Upper lobe of left lung (tissue), 6 donors: ENCODE measurements at places on chromosomes 11 and 22. TPM values are rescaled to one million over a fixed set of nuclear protein-coding genes. Genes with fewer than 3 reads are reported as not detected.

DNA sequence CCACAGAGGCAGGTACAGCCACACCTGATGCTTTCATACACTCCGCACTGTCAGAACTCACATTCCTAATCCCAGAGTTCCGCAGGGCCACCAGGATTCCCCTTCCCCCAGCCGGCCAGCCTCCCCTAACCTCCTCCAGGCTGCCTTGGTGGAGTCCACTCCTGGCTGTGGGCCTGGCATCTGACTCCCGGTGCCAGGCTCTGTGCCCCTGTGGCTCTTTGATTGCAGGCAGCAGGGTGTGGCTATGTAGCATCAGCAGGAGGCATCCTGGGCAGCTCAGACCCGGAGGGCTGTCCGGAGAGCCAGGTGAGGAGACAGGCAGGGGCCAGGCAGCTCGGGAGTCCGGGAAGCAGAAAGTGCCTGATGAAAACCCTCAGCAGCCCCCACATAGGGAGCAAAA is 1432.9 kb downstream of the BRD1 start:
- DNase-seq, result no peak

DNA sequence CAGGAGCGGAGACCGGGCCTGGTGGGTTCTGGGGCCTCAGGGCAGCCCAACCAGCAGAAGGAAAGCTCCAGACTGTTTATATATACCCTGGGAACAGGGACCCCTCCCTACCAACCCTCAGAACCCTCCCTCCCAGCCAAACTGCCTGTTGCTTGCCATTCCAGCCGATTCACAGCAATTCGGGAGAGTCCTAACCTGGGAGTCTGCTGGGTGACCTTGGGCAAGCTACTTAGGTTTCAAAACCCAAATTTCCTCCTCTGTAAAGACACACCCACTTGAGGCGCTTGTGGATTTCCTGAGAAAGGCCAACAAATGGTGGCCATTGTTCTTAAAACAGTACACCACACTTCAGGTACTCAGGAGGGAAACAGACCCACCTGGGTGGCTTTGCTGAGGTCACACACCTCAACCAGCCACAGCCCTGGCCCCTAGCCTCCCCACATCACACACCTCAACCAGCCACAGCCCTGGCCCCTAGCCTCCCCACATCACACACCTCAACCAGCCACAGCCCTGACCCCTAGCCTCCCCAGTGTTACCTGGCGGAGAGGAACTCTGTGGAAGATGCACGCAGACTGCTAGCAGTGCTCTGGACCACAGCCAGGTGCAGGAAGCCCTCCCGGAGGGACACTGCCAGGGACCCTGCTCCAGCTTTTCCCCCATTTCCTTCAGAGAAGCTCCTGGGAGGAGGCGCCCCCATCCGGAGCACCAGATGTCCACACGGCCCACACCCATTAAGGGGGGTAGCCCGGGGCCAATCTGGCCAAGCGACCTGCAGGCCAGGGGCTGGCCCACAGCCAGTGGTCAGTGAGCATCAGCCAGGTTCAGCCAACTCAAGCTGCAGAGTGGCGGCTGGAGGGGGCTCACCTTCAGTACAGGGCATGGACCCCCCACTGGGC is 6.2 kb downstream of the SHISA8 start:
- peak; percentile 70 for DNase-seq

The ABCG4 gene
- not detected for total RNA-seq

The C11orf21 gene
- total RNA-seq, result 20.3 TPM

The RAC2 gene
- total RNA-seq, result 22.1 TPM

DNA sequence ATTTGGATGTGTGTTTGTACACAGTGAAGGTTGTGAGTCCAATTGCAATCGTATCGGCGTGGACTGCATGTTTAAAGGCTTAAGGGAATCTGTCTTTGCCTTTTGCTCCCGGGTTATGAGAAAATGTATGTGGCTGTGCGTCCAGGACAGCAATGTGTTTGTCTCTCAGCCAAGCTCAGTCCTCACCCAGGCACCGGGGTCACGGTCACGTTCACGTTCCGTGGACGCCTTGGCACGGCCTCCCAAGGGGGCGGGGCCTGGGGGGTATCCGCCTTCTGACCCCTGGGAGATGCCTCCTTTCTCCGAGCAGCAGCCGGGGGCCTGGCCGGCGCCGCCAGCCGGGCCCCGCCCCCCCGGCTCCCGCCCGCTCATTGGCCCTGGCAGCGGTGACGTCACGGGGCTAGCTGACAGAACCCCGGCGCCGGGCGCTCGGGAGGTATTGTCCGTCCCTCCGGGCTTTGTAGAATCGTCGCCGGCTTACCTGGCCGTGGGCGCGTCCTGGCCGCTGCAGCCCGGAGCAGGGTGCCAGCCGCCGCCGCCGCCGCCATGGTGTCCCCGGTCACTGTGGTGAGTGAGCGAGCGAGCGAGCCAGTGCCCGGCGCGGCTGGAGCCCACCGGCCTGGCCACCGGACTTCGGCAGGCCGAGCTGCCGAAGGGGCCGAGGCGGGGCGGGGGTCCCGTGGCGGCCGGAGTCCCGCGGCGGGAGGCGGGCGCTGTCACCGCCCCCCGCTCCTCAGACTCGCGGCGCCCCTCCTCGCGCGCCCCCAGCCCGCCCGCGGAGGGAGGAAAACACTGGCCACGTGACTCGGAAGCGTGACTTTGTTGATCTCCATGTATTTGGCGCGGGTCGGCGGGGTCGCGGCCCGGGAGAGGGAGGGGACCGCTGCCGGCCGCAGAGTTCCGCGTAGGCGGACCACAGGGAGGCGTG is at the start of gene TMEM86A:
TMEM86A (plus strand) TSS at position 439 of the 928 bp plus-strand sequence; CDS start at position 547, 108 bp downstream.
- DNase-seq, result peak; percentile 97

GRCh38 chr22:32309585-32310251 is 47.9 kb upstream of the RFPL3 start:
- no peak for DNase-seq

DNA sequence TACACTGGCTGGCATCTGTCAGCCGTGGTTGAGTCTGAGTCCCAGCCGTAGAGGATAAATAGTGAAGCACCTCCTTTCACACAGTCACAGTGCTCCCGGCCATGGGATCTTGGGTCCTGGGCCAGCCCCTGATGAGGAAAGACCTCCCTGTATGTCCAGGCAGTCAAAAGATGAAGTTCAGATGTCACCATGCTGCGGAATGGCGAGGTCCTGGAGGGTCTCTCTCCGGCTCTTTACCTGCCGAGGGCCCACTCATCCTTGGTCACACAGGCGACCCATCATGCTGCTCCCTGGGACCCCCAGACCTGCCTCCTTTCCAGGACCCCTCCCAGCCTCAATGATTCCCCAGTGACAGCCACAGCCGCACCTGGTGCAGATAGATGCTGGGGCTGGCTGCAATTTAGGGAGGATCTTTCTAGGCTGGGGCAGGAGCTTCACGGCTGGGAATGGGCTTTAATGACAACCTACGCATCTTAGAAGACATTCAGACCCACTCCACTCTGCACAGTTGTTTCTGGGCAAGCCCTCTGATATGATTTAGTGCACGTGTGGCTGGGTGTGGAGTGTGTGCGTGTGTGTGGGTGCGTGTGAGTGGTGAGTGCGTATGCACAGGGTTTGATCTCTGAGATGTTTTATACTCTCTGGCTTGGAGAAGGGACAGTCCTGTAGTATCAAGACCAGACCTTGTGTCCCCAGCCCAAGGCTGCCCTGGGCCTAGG is 79.7 kb downstream of the FBLN1 start:
- no peak for DNase-seq

DNA sequence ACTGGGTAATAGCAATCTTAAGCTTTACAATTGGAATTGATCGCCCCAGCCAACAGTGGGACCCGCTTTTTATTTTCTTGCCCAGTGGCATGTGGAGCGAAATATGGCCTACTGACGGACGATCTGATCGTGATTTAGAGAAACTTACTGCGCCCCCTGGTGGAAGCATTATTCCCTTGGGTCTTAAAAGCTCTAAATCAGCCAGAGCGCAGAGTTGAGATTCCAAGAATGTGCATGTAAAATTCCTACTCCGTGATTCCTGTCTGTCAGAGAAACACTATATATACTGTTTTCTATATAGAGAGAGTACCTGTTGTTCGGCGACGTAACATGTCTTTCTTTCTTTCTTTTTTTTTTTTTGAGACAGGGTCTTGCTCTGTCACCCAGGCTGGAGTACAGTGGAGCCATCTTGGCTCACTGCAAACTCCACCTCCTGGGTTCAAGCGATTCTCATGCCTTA is 3.7 kb upstream of the DPF2 start:
- peak; percentile 90 for DNase-seq

DNA sequence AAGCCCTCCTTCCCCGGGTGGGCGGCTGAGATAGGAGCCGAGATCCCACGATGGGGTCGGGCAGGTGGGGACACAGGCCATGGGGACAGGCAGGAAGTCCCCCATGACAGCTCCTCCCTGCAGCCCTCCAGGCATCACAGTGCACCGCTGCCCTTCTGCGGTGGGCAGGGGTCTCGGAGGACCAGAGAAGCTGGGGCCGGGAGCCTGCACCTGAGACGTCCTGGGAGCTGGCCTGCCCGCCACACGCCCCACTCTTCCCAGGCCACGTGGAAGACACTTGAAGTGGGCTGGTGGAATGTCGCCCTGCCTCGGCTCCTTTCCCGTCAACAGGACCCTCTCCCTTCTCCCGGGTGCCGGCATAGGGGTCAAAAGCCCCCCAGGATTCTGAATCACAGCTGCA is 55.4 kb downstream of the ELFN2 start:
- no peak for DNase-seq

The IFITM10 gene
- total RNA-seq, result 17.6 TPM
